Muscle of back (tissue), 13 donors: ENCODE measurements at places on chromosomes 3 and 15. TPM values are rescaled to one million over a fixed set of nuclear protein-coding genes. Genes with fewer than 3 reads are reported as not detected.

GRCh38 chr15:38690719-38691332, 126.2 kb upstream of the RASGRP1 start:
- DNase-seq: peak; percentile 79

DNA sequence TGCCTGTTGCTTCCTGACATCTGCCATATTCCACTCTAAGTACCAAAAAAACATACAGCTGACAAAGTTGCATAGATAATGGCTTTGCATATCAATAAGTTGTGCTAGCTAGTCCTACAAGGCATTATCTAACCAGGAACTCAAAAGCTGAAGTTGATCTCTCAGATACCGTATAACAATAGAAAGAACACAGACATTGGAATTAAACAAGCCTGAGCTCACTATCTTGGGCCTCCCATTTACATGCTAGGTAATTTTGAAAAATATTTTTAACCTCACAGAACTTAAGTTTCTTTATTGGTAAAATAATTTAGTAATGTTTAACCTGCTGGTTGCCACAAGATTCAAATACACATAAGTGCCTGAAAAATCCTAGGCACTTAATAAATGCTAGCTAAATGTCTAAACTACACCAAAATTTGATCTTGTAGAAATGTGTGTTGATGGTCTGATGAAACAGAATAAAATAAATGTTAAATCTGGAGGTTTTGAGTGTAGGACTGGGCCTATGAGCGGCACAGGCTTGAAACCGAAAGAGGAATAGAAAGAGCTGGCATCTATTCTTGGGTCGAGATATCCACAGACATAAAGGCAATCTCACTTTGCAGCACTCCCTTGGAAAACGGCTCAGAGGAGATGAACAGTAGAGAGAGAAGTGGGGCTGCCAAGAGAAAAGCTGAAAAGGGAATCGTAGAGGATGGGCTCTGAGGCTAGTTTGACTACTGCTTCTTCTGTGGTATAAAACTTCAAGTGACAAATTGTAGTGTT, 29.9 kb upstream of the TTC14 start:
- DNase-seq: no peak

DNA sequence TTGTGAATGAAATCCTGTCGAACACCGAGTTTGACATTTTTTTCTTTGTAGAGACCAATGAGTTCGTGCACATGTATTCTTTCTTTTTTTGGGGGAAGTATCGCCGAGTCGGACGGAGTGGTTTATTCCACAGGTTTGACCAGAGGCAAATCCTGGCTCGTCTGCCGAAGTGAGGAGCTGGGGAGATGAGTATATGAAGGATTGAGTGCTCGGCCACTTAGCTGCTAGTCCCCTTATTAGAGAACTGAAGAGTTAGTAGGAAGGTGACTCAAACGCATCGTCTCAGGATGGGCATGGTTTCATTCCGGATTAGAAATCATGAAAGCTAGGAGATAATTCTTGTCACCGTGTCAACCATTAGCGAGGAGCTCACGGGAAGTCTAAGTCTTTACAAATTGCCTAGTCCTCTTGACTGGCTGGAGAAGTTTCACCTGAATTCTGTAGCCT, 154.7 kb upstream of the GOLIM4 start:
- DNase-seq: peak; percentile 10

- no peak for DNase-seq
These were observed 176.3 kb downstream of the ZNF621 start for GRCh38 chr3:40701016-40701588.

DNA sequence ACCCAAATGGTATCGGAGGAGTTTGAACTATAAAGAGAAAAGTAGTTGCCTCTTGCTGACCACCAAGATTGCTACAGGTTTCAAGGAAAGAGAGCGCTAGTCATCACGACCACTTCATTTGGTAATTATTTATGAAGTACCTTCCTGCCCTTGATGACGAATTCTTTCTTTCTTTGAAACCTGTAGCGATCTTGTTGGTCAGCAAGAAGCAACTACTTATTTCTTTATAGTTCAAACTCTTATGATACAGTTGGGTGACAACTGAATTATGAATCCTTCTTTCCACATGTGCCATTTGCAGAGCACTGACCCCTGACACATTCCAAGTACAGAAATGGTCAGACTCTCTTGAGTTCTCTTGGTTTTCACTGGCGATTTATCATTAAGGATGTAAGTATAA, 46.8 kb downstream of the THRB start:
- DNase-seq: no peak

DNA sequence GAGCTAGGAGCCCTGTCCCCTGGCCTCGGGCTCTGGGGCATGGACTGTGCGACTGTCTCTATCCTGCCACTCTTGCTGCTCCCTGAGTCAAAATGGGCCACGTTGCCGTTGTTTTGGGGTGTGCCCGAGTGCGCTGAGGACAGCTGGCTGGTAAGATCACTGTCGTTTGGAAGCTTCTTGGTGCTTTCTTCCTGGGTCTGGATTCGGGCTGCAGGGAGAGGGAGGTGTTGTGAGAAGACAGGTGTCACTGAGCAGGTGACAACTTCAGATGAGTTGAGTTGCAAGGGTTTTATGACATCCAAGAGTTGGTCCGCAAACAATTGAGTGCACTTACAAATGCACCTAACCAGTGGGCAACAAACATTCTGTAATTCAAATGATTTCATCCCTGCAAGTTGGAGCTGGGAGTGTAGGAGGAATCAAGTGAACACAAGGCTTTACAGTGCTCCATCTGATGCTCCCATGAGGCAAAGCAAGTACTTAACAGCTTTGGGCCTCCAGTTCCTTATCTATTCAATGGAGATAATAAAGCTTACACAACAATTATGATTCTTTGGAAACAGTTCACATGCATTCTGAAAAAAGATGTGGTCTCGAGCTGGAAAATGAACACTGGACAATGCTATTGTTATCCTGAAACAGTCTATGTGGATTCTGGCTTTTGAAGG, 11.0 kb upstream of the STARD5 start:
- no peak for DNase-seq

- DNase-seq: peak; percentile 70
These were observed 330.8 kb upstream of the AGTR1 start for GRCh38 chr3:148366743-148367410.

DNA sequence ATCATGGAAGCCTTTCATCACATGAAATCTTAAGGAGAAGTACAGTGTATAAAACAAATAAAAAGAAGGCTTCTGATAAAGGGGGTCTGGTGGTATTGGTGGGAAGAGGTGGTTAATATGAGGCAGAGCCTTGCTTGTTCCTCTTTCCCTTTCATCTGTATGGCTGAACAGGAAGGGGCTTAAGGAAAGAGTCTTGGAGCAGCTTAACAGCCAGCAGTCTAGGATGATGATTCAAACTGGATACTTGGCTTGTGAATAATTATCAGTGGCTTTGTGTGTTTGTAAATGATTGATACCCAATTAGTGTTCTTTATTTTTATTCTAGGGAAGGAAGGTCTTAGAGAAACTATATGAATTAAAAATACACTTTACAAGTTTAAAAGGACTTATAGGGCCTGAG, 29.1 kb upstream of the TCAIM start:
- DNase-seq: no peak

Gene GHSR
- polyA plus RNA-seq: not detected

Gene TMCO5A
- polyA plus RNA-seq: not detected

Gene TM6SF1
- polyA plus RNA-seq: 66.3 TPM

Gene HYAL1
- 1.9 TPM for polyA plus RNA-seq
